ENCODE measurements at places on chromosomes 7 and 10.

- DNase-seq = no peak
These were observed 285.4 kb upstream of the GLI3 start for GRCh38 chr7:42522227-42522991.

DNA sequence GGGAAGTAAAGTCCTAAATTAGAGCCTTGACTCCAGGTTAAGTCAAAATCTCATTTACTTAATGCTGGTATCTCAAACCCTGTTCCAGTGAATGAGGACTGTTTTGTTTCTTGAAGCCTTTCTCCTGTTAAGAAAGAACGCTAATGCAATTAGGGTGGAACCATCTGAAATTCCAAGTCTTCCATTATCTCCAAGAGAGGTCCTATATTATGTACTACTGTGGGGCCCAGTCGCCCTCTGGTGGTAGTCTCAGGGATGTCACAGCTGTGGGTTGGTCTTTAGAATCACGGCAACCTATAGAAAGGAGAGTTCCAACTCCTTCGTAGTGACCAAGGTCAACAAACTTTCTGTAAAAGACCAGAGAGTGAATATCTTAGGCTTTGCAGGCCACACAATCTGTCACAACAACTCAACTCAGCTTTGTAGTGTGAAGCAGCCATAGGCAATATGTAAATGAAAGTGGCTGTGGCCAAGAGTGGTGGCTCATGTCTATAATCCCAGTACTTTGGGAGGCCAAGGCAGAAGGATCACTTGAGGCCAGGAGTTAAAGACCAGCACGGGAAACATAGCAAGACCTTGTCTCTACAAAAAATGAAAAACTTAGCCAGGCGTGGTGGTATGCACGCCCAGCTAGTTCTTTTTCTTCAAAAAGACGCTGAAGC lies 9.3 kb downstream of the RPP38 start:
- peak; percentile 76 for DNase-seq

GRCh38 chr7:55420530-55420929 lies 55.4 kb downstream of the LANCL2 start:
- DNase-seq = peak; percentile 69

- no peak for DNase-seq
These were observed 61.9 kb upstream of the SMNDC1 start for GRCh38 chr10:110366635-110367034.

DNA sequence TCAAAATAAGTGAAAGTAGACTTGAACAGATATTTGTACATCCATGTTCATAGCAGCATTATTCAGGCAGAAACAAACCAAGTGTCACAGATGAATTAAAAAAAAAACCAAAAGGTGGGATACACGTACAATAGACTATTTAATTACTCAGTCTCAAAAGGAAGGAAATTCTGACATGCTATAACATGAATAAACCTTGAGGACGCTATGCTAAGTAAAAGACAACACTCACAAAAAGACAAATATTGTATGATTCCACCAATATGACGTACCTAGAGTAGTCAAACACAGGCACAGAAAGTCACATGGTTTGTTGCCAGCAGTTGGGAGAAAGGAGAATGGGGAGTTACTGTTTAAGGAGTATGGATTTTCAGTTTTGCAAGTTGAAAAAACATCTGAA lies 18.0 kb upstream of the CFAP70 start:
- no peak for DNase-seq

DNA sequence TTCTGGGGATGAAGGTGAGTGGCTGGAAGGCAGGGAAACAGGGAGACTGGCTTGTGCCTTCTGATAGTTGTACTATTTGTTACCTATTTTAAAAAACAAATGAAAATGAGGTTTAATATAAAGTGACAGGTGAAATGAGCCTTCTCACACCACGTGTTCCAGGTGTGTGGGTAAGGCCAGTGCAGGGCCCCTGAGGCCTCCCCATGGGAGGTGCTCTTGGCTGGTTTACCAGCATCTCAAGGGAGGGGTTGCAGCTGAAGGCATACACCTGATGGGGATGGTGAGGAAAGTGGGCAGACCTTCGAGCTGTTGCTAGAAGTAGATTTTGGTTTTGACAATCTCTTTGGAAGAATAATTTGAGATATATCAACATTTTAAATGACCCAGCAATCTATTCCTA lies 103.6 kb downstream of the ARHGAP22 start:
- no peak for DNase-seq

DNA sequence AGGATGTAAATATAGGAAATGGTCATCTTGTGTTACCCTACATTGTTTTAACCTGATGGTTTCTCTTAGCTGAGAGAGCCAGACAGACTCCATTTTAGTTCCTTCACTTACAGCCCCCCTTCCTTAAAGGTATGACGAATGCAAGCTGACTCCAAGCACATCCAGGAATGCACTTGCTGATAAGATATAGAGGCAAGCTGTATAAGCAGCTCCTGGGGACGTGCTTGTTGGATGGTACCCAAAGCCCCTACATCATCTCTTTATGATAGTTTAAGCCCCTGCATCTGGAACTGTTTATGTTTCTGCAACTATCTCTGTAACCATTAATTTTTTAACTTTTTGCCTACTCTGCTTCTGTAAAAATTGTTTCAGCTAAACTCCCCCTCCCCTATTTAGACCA lies 41.7 kb downstream of the ZNF25 start:
- DNase-seq = no peak

GRCh38 chr7:53383131-53383530 lies 347.7 kb downstream of the POM121L12 start:
- no peak for DNase-seq
